Stimulated activated CD8-positive, alpha-beta memory T cell treated with anti-CD3 and anti-CD28 coated beads, Interleukin-4, amount 100 ng/mL, for 4 hours (primary cell): ENCODE measurements at places on chromosomes 12 and 14.

- DNase-seq: no peak
Observed at GRCh38 chr14:72528059-72528862, 365.6 kb downstream of the DPF3 start.

DNA sequence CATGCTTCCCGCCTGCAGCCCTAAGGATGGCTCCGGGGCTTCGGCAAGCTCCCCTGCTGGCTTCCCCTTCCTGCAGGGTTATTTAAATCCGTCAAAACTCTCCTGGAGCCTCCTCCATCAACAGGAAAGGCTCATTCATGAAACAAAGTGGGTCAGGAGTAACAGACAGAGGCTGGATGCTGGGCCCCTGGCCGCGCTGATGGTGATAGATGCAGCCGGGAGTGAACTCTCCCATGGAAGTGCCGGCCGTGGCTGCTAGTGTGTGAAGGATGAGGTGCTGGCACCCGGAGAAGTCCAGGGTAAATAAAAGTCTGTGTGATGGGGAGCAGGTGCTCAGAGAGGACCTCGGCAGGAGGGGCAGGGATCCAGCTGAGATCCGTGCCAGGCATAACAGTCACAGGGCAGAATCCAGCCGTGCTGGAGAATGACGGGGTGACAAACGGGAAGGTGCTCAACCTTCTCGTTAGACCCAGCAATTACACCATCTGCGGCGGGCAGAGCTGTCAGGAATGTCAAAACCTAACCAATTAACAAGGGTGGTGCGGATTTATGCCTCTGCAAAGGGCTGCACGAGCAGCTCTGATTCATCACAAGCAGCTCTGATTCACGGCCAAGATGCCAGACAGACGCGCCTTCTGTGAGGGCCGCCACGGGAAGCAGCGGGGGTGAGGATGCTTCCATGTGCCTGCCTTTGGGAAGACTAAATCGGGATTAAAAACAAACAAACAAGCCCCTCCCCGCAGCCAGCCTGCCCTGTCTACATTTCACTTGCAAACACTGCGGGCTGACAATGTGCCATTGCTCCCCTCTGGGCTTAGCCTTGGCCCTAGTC lies 55.6 kb downstream of the SYNE3 start:
- DNase-seq: no peak

GRCh38 chr14:83746336-83746735 lies 1783.6 kb upstream of the FLRT2 start:
- no peak for DNase-seq

- DNase-seq: no peak
Observed at GRCh38 chr12:13187399-13187798, 9.1 kb upstream of the EMP1 start.

GRCh38 chr12:121107681-121108080 lies 25.0 kb upstream of the P2RX7 start:
- DNase-seq: no peak

DNA sequence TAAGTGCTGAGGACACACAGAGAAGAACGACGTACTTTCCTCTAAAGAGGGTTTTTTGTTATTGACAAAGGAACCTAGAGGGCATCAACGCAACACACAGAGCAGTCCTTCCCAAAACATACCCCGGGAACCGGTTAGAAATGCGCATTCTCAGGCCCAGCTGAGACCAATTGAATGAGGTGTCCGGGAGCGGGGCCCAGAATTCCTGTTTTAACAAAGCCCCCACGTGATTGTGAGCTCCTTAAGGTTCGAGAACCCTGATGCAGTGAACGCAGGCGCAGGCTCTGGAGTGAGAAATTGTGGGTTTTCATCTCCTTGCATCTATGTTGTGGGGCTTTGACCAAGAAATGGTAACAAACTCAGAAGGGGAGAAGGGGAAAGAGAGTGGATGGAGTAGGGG lies 51.0 kb upstream of the TBX3 start:
- DNase-seq: no peak

DNA sequence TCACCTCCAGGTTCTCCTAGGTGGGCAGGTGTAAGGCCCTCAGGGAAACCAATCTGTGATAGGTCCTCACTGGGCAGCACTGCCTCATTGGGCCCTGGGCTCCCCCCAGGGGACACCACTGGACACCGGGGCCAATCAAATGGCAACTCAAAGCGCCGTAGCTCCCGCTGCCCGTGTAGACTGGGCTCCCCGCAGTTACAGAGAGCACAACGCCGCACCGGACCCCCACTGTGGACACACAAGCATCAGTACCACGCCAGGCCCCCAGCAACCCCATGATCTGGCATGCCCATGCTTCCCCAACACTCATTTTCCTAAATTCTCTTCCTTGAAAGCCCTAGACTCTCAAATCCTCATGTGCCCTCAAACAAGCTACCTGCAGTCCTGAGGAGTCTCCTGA lies 6.1 kb downstream of the KMT2D start:
- no peak for DNase-seq

- no peak for DNase-seq
Observed at GRCh38 chr12:10501030-10501429, 4.7 kb upstream of the EIF2S3B start.
